ENCODE measurements at places on chromosomes 13 and 19. TPM values are rescaled to one million over a fixed set of nuclear protein-coding genes. Genes with fewer than 3 reads are reported as not detected.
A peak's percentile ranks its signal among the peaks of the same experiment; 100 is the strongest.

DNA sequence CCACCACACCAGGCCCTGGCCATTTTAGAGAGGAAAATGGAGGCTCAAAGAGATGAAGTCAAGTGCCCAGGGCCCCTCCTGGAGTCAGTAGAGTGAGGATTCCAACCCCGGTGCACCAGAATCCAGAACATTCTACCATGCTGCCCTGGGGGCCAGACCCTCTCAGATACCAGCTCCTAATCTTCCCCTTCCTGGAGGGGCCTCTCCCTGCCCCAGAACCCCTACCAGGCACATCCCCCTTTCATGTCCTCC is 11.1 kb downstream of the CAPN12 start:
- DNase-seq = no peak

- no peak for DNase-seq
These were observed 8.4 kb downstream of the PCDH9 start for GRCh38 chr13:67221630-67222226.

DNA sequence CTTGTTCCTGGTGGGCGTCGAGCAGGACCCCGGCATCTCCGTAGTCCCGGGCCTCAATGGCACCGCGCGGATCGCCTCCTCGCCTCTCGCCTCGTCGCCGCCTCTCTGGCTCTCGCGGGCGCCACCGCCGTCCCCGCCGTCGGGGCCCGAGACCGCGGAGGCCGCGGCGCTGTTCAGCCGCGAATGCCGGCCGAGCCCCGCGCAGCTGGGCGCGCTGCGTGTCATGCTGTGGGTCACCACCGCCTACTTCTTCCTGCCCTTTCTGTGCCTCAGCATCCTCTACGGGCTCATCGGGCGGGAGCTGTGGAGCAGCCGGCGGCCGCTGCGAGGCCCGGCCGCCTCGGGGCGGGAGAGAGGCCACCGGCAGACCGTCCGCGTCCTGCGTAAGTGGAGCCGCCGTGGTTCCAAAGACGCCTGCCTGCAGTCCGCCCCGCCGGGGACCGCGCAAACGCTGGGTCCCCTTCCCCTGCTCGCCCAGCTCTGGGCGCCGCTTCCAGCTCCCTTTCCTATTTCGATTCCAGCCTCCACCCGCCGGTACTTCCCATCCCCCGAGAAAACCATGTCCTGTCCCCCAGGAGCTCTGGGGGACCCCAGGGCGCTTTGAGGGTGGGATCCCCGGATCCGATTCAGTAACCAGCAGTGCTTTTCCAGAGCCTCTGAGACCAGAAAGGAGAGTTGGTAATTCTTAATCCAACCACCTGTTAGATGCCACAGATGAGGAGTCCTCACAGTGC is 885 bp downstream of the MLNR start:
- no peak for DNase-seq

The GPC6 gene
- total RNA-seq = 6.0 TPM

DNA sequence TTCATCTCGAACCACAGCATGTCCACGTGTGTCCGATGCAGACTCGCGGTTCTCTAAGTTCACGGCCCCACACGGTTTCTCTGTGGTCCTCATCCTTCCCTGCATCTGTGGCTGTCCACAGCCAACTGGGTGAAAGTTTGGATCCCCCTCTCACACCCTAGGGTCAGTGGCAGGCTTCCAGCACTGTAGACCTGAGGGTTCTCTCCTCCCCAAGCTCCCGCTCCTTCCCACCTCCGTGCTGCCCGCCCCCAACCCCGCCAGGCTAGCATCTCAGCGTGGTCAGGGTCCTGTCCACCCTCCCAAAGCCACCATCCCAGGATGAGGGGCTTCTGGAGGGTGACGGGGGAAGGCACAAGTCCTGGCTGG is 3.0 kb downstream of the ANGPTL4 start:
- peak; percentile 91 for DNase-seq

The CD33 gene
- not detected for total RNA-seq

DNA sequence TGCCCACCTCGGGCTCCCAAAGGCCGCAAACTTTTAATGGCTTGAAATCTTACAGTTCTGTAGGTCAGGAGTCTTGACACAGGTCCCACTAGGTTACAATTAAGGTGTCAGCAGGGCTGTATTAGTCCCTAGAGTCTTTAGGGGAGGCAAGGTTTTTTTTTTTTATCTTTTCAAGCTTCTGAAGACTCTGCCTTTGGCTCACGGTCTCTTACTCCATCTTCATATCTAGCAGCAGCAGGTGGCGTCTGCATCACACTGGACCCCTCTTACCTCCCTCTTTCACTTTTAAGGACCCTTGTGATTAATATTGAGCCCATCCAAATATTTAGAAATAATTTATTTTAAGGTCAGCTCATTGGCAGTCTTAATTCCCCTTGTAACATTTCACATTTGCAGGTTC is 11.6 kb downstream of the MIR17HG start:
- DNase-seq = no peak

DNA sequence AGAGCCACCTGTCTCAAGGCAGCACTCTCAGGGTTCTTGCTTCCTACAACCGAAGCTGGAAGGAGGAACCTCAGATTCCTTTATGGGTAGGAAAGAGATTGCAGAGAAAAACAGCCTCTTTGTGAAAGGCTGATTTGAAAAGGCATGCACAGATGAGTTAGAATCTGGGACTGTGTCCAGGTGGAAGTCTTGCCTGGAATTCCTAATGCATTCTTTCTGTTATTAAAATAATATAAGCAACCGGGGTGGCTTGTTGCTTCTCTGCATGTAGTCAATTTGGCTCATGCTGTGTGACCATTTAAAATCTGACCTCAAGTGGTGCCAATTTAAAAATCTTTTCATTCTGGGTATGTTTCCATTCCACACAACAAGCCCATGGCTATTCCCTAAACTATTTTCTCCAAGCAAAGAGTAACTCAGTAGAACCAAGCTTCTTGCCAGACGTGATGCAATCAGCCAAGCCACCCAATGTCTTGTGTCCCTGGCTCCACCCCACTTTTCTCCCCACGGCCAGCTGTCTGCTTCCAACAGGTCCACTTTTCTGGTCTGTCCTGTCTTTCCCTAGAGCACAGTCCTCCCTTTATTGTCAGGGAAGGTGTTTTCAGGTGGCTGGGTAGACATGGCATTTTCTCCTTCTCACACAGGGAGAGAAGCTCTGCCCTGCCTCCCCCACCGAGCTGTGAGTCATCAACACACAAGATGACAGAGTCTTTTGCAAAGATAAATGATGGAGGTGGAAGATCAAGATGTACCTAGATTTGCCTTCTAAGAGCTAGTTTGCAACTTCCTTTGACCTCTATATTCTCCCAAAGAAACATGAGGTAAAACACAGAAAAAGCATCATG is 394.3 kb downstream of the FOXO1 start:
- DNase-seq = peak; percentile 78

DNA sequence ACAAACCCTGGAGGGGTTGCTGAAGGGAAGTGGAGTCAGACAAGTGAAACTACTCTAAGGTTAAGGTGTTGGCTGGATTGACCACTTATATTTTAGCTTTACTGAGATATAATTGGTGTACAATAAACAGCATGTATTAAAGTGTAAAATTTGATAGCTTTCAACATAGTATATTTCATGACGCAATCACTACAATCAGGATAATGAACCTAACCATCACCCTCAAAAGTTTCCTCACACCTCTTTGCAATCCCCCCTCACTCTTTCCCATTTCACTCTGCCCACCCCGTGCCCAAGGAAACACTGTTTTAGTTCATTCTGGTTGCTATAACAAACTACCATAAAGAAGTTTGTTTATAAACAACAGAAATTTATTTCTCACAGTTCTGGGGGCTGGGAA is 508.0 kb downstream of the FGF9 start:
- DNase-seq = no peak

DNA sequence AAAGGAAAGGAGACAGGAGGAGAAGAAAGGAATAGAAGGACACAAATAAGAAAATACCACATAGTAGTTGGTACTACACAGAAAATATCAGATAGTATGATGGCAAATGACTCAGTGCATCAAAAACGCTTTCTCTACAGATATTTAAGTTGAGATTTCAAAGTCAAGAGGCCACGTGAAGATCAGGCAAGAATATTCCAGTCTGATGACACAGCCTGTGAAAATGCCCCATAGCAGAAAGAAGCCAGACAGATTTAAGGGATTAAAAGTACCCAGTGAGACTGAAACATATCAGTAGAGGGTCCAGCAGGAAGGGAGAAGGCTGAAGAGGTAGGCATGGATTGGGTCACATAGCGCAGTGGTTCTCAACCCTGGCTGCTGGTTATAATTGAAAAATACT is 113.7 kb downstream of the VWA8 start:
- peak; percentile 19 for DNase-seq

The CLC gene
- not detected for total RNA-seq

DNA sequence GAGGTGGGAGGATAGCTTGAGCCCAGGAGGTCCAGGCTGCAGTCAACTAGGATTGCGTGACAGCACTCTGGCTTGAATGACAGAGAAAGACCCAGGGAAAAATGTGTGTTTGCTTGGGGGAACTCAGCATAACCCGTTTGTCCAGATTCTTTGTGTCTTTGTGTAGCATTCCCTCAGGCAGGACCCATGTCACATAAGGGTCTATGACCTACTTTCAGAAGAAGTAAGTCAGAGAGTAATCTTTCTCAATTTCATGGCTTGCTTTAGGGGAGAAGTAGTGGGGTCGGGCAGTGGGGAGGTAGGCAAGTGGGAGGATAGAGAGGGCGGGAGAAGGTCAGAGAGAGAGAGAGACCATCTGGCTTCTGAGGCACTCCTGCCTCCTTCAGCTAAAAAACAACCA is 11.9 kb upstream of the PSPC1 start:
- no peak for DNase-seq

DNA sequence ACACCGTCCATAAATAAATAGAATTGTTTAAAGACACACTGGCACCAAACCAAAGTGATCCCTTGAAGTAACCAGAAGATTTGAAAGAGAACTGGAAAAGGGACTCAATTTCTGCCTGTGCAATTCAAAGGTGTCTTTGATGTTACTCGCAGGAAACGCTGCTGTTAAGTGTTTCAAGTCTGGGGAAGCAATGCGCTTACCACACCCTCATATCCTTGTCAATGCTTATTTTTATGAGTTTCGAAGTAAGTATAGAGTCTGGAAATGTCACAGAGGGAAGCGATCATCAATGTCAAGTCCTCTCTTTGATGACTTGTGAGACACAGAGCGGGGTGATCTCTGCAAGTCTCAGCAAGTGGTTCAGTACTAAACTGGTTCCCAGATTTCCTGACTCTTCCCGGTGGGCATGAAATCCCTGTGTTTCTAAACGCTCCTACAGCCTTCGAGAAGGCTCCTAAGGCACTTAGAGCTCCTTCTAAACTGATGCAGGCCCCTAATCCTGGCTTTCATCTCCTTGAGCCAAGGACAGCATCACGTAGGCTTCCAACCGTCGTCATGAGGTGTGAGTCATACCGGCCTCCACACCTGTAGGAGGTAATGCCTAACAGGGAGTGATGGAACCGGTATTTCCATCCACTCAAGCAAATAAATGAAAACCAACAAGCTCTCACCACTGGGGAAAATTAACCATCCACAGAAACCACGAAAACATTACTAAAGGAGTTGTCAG is 22.8 kb downstream of the SYDE1 start:
- no peak for DNase-seq

DNA sequence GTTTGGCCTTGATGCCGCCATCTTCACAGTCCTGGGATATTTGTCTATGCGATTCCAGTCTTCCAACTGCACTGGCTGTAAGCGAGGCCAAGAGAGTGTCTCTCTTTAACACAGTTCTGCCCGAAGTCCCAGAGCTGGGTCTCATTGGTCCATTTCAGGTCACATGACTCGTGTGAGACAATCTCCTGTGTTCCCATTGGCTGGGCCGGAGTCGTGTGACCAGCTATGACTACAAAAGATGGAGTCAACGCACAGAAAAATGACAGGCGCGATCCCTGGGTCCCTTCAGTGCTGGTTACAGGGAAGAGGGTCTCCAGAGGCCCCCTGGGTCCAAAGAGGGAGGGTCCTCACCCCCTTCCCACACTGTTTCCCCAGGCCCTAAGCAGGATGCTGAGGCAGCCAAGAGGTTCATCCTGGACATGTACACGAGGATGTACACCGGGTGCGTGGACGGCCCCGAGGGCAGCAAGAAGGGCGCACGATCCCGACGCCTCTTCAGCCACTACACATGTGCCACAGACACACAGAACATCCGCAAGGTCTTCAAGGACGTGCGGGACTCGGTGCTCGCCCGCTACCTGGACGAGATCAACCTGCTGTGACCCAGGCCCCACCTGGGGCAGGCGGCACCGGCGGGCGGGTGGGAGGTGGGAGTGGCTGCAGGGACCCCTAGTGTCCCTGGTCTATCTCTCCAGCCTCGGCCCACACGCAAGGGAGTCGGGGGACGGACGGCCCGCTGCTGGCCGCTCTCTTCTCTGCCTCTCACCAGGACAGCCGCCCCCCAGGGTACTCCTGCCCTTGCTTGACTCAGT is 15.9 kb upstream of the S1PR4 start:
- DNase-seq = no peak

DNA sequence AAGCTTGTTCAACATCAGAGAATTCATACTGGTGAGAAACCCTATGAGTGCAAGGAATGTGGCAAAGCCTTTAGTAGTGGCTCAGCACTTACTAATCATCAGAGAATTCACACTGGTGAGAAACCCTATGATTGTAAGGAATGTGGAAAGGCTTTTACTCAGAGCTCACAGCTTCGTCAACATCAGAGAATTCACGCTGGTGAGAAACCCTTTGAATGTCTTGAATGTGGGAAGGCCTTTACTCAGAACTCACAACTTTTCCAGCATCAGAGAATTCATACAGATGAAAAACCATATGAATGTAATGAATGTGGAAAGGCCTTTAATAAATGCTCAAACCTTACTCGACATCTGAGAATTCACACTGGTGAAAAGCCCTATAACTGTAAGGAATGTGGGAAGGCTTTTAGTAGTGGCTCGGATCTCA is 25.2 kb downstream of the ZNF383 start:
- no peak for DNase-seq

The ZNF737 gene
- 3.5 TPM for total RNA-seq

- peak; percentile 12 for DNase-seq
These were observed 1.1 kb downstream of the MBD3 start for GRCh38 chr19:1591421-1592023.

GRCh38 chr13:75149776-75150175 is 332.2 kb downstream of the TBC1D4 start:
- no peak for DNase-seq

The DHX34 gene
- total RNA-seq = 13.4 TPM

GRCh38 chr19:36128392-36128736 is 11.5 kb upstream of the CAPNS1 start:
- no peak for DNase-seq

DNA sequence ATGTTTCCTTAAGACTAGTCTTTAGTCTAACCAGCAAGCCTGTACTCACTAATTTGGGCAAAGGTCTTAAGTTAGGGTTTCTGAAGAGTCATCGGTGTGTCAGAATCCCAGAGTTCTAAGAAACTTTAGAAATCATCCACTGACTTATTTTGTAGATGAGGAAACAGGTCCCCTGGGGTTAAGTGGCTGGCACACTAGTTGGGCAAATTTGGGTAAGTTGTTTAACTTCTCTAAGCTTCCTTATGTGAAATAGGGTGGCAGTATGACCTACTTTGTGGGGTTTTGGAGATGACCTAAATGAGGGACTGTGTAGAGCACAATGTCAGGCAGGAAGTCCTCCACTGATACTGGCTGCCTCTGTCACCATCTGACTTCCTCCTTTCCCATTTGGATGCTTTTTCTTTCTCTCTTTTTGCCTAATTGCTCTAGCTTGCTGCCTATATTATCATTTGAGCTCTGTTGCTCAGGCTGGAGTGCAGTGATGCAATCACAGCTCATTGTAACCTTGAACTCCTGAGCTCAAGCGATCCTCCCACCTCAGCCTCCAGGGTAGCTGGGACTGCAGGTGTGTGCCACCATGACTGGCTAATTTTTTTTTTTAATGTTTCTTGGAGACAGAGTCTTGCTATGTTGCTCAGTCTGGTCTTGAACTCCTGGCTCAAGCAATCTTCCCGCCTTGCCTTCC is 2.3 kb downstream of the ADGRE3 start:
- no peak for DNase-seq

Data from fibroblast of villous mesenchyme (primary cell).